ENCODE measurements at places on chromosomes 5 and 9.

DNA sequence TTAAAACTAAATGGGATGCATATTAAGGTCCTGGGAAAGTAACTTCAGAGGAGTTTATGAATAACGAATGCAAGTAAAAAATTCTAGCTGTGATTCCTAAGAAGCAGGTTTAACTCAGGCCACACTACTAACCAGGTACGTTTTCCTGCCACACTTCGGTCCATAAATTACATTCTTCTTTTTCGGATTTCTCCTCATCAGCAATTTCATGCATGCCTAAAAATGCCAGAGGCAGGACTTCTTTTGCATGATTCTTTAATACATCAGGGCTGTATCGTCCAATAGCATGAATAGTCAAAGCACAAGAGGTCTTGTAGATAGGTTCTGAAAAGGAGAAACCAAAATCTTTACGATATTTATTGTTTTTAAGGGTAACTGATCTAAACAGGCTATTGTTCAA, 42.3 kb upstream of the OR2K2 start:
- DNase-seq, result no peak

DNA sequence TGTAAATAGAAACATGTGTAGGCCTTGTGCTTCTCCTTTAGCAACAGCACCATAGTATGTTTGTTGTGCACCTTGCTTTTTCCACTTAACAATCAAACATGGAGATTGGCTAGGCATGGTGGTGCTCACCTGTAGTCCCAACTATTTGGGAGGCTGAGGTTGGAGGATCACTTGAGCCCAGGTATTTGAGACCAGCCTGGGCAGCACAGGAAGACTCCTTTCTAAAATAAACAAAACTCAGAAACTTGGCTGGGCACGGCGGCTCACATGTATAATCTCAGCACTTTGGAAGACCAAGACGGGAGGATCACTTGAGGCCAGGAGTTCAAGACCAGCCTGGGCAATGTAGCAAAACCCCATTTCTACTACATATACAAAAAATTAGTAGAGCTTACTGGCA, 948 bp upstream of the FAXDC2 start:
- no peak for DNase-seq

- DNase-seq, result no peak
Measured at GRCh38 chr5:15249152-15249551, 250.8 kb upstream of the FBXL7 start.

DNA sequence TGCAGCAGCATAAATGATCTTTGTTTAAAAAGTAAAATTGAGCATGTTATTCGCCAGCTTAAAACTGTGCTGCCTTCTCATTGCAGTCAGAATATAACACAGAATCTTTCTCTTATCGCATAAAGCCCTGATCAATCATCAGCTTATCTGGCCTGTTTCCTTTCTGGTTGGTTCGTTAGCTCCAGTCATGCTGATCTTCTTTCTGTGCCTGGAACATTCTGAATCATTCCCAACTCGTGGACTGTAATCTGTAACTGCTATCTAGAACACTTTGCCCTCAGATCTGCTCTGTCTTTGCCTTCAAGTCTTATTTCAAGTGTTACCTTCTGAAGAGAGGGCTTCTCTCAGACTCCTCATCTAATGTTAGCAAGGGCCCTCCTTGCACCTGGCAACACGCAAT, 11.9 kb upstream of the FER start:
- DNase-seq, result no peak

DNA sequence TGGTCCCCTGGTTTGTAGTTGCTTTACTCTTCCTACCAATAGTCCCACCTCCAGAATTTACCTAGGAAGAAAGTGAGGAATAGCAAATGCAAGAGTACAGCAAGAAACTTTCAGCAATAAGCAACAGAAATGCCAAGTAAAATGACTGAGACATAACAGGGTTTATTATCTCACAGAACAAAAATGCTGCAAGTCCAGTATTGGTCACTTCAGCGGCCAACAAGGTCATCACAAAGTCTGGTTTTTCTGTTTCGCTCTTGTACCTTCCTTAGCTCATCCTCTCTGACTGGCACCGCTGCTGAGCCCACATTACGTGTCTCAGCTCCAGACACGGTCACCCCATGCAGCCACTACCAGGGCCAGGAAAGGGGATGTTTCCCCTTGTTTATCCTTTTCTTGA, 82.7 kb downstream of the RFK start:
- DNase-seq, result no peak

- DNase-seq, result no peak
Measured at GRCh38 chr9:87157366-87158031, 210.2 kb upstream of the GAS1 start.

GRCh38 chr9:34562135-34562745, 27.3 kb downstream of the CNTFR start:
- DNase-seq, result no peak

GRCh38 chr9:126698756-126699155, 85.0 kb downstream of the LMX1B start:
- no peak for DNase-seq

DNA sequence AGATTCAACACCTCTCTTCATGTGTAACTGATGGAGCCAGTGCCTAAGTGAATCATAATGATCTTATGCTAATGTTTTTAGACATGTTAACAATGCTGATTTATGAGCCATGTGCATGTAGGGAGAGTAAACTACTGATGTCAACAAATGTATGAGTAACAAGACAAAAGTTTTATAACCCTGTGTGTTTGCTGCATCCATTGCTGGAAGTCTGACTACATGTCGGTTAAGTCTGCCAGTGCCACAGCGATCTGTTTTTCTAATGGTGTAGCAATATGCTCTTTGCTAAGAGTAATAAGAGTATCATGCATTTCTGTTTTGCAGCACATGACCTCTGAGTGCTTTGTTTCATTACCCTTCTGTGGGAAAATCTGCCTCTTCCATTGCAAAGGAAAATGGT, 26.4 kb upstream of the TMOD1 start:
- DNase-seq, result no peak

GRCh38 chr9:36319183-36319582, 60.9 kb upstream of the GNE start:
- DNase-seq, result no peak

GRCh38 chr5:50292735-50293394, 148.2 kb downstream of the EMB start:
- no peak for DNase-seq

DNA sequence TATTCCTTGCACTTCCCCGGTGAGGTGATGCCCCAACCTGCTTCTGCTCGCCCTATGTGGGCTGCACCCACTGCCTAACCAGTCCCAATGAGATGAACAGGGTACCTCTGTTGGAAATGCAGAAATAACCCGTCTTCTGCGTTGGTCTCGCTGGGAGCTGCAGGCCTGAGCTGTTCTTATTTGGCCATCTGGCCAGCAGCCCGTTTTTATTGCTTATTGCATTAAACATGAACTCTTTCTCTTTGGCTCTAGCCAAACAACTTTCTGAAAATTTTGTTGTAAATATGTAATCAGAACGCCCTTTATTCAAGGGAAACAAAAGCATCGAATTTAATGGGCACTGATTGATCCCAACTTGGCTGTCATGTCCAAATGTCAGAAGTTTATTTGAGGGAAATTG, 124.7 kb upstream of the FTMT start:
- no peak for DNase-seq
